ENCODE measurements at places on chromosomes 5 and 9. TPM values are rescaled to one million over a fixed set of nuclear protein-coding genes. Genes with fewer than 3 reads are reported as not detected.

- DNase-seq: no peak
Measured at GRCh38 chr5:15983392-15983791, 196.2 kb downstream of the MARCHF11 start.

SH3RF2 gene
- total RNA-seq: 58.8 TPM

NDUFA8 gene
- 26.0 TPM for total RNA-seq

DNA sequence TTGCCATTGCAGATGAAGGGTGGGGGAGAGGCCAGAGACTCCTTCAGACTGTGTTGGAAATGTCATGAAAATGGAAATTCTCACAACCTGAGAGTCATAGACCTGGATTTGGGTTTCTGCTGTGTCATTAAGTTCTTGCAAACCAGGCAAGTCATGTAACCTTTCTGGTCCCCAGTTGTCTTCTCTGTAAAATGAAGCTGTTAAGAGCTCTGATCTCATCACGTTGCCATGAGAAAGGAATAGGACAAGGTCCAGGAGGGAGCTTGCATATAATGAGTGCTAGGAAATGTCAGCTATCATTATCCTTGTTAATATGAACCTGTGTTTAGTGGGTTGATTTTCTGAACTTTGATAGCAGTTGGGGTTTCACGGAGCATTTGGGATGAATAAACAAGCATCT is 59.1 kb downstream of the FGF1 start:
- DNase-seq: no peak

GRCh38 chr5:10518347-10518746 is 45.5 kb upstream of the ANKRD33B start:
- peak; percentile 24 for DNase-seq

MELK gene
- total RNA-seq: 22.0 TPM

- DNase-seq: no peak
Measured at GRCh38 chr5:82388181-82388580, 110.0 kb upstream of the RPS23 start.

DNA sequence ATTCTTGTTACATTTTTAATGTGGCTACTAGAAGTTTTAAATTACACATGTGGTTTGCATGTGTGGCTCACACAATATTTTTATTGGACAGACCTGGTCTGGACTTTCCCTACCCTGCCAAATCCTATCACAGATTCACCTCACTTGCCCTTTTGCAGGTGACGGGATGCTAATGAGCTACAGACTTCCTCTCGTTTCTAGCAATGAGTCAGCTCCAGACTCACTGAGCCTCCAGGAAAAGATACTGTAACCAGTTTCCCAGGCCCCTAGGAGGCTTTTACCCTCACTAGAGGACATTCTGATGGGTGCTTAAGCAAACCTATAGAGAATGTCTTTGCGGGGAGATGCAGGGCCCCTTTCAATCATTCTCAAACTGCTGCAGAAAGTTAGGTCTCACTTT is 135.4 kb downstream of the WDR41 start:
- DNase-seq: peak; percentile 40

BHMT2 gene
- 0.17 TPM for total RNA-seq

GRCh38 chr9:61673664-61674381 is 484.0 kb downstream of the SPATA31A7 start:
- DNase-seq: no peak

ADAMTS16 gene
- not detected for total RNA-seq

DNA sequence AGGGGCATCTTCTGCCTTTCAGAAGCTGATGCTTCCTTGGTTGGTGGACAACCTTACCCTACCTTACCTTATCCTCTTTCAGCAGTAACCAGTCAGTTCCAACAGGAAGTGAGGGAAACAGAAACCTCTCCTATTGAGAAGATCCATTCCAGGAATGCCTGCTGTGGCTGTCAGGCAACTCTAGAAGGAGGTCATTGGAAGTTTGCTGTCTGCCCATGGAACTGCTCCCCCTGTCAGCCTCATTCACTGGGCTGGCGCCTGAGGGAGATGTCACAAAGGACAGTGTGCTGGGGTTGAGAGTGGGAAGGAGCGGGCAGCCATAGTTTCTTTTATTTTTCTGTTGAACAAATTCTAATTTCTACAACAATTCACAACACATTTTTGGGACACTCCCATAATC is 54.7 kb downstream of the IRX1 start:
- DNase-seq: no peak

TMEM174 gene
- total RNA-seq: not detected

JAKMIP2 gene
- 0.83 TPM for total RNA-seq

S100Z gene
- total RNA-seq: not detected

- peak; percentile 96 for DNase-seq
Measured at GRCh38 chr9:108057421-108058134, 568.0 kb upstream of the KLF4 start.

DNA sequence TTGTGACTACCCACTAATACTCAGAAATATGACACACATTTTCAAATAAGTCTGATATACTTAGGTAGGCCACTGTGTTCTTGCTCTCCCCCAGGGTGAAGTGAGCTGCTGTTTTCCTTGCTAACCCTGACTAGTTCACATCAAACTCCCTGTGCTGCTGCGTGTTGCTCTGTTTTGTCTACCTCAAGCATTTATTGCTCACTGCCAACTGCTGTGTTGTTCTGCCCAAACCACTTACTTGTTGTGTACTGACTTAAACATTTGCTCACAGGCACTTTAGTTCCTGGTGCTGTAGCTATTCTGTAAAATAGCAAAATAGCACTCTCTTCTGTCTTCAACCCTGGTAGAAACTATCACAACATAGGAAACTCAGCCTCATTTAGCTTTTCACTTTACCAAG is 255.7 kb downstream of the HCN1 start:
- no peak for DNase-seq

- DNase-seq: peak; percentile 37
Measured at GRCh38 chr9:121871431-121872025, 220.1 kb downstream of the DAB2IP start.

UAP1L1 gene
- 7.5 TPM for total RNA-seq

DNA sequence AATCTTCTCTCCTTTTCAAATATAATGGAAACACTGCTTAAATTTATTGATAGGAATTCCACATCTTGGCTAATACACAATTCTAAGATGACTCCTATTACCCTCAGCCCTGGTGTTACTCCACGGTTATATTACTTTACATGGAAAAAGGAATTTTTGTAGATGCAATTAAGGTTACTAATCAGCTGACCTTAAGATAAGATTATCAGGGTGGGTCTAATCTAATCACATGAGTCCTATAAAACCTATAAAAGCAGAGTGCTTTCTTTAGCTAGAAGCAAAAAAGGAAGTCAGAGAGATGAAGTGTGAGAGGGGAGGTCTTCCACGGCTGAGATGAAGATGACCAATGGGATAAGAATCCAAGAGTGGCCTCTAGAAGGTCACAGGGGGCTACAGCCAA is 268.6 kb downstream of the PDE4D start:
- no peak for DNase-seq

PCDHB4 gene
- total RNA-seq: 1.5 TPM

LMAN2 gene
- 201 TPM for total RNA-seq

GRCh38 chr5:66987949-66988838 is 208.4 kb downstream of the CD180 start:
- no peak for DNase-seq

DNA sequence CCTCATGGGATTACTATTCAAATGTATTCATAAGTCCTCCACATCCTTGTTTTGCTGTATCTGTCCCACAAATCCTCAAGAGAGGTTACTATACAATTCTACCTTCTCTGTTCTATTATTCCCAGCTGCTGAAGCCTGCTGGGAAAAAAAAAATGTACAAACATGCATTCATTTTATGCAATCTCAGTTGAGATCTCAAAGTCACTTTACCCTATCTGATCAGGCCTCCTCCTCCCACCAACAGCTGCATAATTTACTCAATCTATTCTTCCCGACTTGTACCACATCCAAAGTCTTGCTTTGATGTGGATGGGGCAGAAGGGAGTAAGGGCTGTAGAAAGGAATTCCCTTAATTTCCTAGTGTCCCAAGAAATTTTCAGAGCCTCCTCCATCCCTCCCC is 28.6 kb downstream of the PSIP1 start:
- no peak for DNase-seq

GNAQ gene
- total RNA-seq: 47.3 TPM

DNA sequence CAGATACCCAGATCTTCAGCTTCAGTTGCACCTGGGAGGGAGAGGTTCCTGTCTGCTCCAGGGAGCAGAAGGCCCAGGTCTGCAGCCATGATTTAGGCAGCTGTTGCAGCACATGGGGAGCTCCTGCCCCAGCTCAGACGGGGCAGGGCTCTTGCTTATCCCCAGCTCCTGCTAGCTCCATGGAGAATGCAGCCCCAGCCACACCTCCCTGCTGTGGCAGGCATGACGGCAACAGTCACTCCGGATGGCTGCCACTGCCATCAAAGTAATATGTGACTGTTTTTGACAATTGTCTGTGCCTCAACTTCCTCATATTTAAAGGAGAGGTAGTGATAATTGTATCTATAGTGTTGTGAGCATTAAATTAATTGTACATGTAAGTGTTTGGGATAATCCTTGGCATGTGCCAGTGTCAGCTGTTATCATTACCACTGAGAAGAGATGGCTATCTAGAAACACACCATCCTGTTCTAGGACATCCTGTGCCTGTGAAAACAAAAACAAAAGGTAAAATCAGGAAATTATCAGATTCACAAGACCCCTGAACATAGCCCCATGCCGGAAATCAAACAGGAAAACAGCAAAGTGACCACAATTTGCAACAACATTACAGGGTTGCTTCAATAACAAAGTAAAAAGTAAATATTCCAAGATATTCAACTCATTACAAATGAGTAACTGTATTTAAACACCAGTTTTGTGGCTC is 1048.8 kb upstream of the ACO1 start:
- DNase-seq: no peak

DNA sequence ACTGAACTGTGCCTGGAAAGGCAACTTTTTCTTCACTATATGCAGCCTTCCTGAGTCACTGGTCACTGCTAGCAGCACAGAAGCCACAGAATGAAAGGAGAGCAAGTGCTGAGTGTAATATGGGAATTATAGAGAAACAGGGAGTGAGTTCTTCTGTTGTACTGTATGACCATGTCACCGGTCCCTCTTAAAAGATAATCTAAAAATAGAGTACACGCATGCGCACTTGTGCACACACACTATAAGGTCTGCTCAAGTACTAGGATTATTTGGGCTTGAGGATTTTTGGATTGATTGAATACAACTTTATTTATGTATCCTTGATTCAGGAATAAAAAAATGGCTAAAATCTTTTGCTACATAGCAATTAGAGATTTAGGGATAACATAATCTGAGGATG is 571.9 kb downstream of the PDE4D start:
- DNase-seq: no peak

DNA sequence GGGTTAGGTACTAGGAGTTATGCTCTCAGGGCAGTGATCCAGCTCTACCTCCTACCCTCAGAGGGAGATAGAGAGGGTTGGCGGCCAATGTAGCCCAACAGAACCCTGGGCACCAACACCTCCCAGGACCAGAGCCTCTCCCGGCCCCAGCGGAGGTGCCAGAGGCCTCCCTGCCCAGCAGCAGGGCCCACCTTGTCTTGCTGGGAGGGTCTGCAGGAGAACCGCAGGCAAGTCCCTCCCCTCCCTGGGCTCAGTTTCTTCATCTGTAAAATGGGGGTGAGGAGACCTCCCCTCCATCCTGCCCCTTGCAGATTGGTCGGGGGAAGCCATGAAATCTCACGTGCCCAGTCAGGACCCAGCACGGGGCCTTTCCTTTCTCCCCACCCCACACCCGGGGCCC is 34.4 kb downstream of the HK3 start:
- no peak for DNase-seq

CAST gene
- 459 TPM for total RNA-seq

DNA sequence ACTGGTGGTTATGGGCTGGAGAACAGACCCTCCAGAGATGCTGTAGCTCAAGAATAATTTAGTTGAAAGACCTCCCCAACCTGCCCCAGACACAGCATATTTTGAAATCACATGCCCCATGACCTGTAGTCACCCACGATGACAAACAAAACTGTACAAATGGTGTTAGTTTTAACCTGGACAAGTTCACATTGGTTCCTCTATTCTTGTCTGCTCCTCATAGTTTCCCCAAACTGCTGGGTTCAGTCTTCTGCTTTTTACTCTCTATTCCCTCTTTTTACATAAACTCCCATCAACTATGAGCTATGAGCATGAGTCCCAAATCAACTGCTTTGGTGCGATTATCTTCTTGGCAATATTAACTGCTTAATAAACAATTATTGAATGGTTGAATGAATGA is 365.3 kb upstream of the CLINT1 start:
- no peak for DNase-seq

DNA sequence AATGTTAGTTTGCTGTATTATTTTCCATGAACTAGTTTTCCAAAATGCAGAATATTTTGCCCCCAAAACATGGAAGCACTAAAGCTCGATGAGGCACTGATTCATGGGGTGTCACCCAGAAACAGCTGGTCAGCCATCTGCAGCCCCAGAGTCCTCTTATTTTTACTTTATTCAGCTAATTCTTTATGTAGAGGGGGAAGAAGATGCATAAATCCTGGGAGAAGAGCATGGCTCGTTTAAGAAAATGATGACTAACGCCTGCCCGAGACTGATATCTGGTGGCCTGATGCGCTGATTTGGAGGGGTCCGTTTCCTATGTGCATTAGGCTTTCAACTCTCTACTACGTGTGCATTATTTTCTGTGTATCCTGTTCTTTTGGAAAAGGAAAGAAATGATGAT is 390.3 kb upstream of the MEF2C start:
- DNase-seq: no peak

All from mammary epithelial cell (primary cell).